Type B pancreatic cell (in vitro differentiated cells): ENCODE measurements at places on chromosomes 1 and 21. TPM values are rescaled to one million over a fixed set of nuclear protein-coding genes. Genes with fewer than 3 reads are reported as not detected.

NBPF6 gene
- total RNA-seq = not detected in 2 replicates

DEPDC1 gene
- 9.7 and 25.7 TPM in 2 replicates for total RNA-seq

DNA sequence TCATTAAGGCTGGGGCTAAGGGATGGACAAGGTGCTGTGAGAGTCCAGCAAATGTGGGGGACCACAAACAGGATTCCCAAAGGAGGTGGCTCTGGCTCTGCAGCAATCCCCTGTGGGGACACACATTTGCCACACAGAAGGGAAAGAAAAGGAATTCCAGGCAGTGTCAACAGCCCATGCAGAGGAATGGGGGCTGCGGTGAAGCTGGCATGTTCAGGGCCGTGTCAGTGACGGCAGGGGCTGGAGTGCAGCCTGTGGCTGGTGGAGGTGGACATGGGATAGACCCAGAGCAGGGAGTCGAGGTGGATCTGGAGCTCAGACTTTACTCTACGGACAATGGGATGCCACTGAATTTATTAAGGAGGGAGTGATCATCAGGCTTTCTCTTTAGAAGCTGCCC lies 183.2 kb downstream of the TRABD2B start:
- peaks cover 19% of the 10 kb centered on the region for H3K27me3 ChIP-seq
- no peaks in the 10 kb centered on the region for H3K36me3 ChIP-seq
- H3K4me3 ChIP-seq = no peak overlapping the region
- peaks cover 78% of the 10 kb centered on the region for H3K4me1 ChIP-seq
- no peak overlapping the region for H3K27ac ChIP-seq
- no peak for DNase-seq

GRCh38 chr1:35449334-35450008 lies 107.7 kb downstream of the KIAA0319L start:
- no peak for DNase-seq
- no peaks in the 10 kb centered on the region for H3K27me3 ChIP-seq
- no peak overlapping the region for H3K4me3 ChIP-seq
- peaks cover 11% of the 10 kb centered on the region for H3K4me1 ChIP-seq
- no peak overlapping the region for H3K27ac ChIP-seq
- no peaks in the 10 kb centered on the region for H3K36me3 ChIP-seq

- DNase-seq = no peak
- H3K36me3 ChIP-seq = no peaks in the 10 kb centered on the region
- H3K27me3 ChIP-seq = no peaks in the 10 kb centered on the region
- H3K4me3 ChIP-seq = no peak overlapping the region
These were observed 126.0 kb downstream of the BACH1 start for GRCh38 chr21:29424728-29425127.

FCRLA gene
- total RNA-seq = 0.22 TPM in 1 of 2 replicates, not detected in the other

GRCh38 chr1:191869790-191870312 lies 288.4 kb upstream of the RGS18 start:
- H3K4me1 ChIP-seq = no peaks in the 10 kb centered on the region
- H3K27me3 ChIP-seq = no peaks in the 10 kb centered on the region
- no peak overlapping the region for H3K4me3 ChIP-seq

IGSF21 gene
- 0.67 and 0.94 TPM in 2 replicates for total RNA-seq

RGS16 gene
- 9.7 and 14.6 TPM in 2 replicates for total RNA-seq
